ENCODE measurements at places on chromosomes 13 and 19.

GRCh38 chr13:39825886-39826285, 170.4 kb downstream of the COG6 start:
- no peak for DNase-seq

- no peak for DNase-seq
Measured at GRCh38 chr19:12194827-12195731, 32.2 kb downstream of the ZNF136 start.

GRCh38 chr13:114064450-114065140, 67.8 kb downstream of the RASA3 start:
- DNase-seq: no peak

GRCh38 chr13:46604226-46604990, 51.4 kb downstream of the LRCH1 start:
- no peak for DNase-seq

DNA sequence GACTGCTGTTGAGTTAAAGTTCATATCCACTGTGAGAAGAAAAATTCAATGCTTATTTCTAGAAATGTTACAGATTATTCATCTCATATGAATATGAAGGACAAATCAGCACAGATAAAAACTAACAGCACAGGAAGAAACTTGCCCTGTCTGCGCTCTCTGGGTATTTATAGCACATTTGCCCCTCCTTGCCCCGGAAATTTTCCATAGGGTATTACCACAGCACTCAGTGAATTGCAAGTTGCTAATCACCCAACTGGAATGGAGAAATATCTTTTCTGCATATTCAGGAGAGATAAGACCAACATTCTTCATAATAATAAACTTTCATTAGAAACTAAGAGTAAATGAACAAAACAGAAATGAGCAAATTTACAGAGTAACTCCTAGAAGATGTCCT, 318.0 kb upstream of the KLF12 start:
- no peak for DNase-seq

Data from HTR-8/SVneo (cell line).